ENCODE measurements at places on chromosomes 12 and 14.
A peak's percentile ranks its signal among the peaks of the same experiment; 100 is the strongest.

DNA sequence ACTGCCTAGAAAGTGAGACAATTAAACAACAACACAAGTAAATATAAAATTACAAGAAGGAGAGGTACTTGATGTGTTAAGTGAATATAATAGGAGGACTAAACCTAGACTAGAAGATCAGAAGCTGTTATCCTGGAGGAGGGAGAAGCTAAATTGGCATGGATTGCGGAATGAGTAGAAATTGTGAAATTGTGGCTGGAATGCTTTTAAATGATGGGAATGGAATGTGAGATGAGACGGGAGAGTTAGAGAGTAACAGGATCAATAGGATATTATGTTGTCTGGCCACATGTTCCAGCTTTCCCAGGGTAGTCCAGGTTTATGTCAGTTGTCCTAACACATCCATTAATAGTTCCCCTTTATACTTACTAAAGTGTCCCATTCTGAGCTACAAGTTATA lies 44.0 kb upstream of the CPNE8 start:
- DNase-seq = peak; percentile 3

- DNase-seq = peak; percentile 43
These were observed 104.4 kb downstream of the SCN8A start for GRCh38 chr12:51695241-51696010.

GRCh38 chr12:30874455-30875321 lies 51.9 kb upstream of the TSPAN11 start:
- DNase-seq = no peak

- no peak for DNase-seq
These were observed 97.6 kb upstream of the ZDHHC17 start for GRCh38 chr12:76666290-76666835.

DNA sequence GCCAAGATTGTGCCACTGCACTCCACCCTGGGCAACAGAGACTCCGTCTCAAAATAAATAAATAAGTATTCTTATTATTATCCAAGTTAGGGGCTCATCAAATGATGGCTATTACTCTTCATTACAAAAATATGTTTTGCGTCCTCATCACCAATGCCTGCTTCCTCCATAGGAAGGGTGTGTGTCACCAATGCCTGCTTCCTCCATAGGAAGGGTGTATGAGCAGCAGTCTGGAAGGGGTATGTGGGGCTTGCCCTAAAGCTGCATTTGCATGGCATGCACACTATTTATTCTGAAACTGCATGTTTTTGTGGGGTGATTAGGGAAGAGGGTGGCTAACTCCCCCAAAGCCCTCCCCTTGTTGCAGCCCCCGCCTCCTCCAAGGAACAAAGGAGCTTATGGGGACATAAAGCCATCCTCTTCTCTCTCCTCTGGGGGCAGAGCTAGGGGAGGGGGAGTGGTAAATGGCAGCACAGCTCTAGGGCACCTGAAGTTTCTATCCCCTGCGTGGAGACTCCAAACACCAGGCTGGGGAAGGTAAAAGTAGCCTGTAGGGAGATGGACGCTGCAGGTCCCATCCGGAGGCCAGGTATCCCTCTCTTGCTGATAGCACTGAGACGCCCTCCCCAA lies 1.3 kb downstream of the CAMKK2 start:
- DNase-seq = no peak

DNA sequence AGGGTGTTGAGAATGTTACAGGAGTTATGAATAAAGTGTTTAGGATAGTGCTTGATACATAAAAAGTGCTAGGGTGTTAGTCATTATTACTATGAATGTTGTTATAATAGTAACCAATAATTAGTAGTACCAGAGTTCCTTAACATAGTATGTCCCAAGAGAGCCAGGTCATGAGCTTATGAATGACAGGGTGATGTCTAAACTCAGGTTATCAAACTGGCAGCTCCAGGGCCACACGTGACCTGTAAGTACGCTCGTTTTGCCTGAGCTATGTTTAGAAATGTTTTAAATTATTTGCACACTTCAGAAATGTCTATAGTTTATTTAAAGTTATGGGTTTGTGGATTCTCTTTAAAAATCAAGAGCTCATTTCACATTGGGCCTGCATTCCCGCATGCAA lies 14.1 kb upstream of the GRIP1 start:
- DNase-seq = no peak

GRCh38 chr12:38736821-38737220 lies 168.6 kb downstream of the CPNE8 start:
- DNase-seq = no peak

DNA sequence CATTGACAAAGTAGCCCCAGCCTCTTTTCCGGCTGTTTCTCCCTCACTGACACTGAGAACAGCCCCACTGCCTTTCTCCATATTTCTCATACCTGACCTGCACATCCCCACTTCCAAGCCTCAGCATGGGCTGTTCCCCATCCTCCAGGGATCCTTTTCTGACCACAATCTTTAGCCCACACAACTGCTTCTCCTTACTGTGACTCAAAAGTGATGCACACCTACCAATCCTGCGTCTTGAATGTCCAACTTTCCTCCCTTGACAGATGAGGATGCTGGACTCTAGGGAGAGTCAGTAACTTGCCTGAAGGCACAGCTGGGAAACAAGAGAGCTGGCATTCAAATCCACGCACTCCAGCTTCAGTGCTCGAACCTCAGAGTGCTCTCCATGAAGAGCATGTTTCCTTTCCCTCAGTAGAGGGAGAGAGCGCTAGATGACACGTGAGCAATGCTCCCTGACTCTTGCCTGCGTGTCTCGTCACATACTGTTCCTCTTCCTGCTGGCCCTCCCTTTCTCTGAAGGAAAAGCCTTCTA lies 75.6 kb downstream of the NTF3 start:
- DNase-seq = no peak

- DNase-seq = no peak
These were observed 197.8 kb downstream of the FSCB start for GRCh38 chr14:44309331-44309730.

DNA sequence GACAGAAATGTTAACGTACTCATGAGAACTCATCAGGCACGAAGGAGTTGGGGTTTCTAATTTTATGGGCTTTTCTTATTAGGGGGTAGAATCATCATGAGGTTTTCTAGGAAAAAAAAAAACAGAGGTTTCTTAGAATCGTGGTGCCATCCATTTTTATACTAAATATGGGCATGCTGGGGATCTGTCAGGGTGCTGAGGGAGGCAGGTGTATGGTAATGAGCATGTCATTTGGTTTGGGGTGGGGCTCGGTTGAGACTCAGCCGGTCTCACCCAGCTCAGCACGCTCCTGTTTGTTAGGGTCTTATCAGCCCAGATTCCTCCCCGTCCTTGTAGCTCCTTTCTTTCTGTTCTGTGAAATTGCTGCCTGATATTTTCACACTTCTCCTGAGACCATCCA lies 98.2 kb downstream of the DICER1 start:
- DNase-seq = no peak

DNA sequence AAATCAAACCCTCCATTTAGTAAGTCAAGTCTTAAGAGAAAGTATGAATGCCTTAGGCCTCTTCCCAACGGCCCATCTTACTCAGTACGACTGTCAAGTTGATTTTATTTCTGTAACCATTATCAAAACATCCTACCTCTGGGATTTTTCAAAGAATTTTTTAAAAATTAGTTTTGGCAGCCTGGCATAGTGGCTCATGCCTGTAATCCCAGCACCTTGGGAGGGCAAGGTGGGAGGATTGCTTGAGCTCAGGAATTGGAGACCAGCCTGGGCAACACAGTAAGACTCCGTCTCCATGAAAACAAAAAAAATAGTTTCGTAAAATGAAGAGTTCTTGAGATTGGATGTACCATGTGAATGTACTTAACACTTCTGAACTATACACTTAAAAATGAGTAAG lies 4.1 kb downstream of the FGD6 start:
- no peak for DNase-seq

GRCh38 chr12:116525418-116526001 lies 33.7 kb upstream of the MAP1LC3B2 start:
- peak; percentile 95 for DNase-seq

DNA sequence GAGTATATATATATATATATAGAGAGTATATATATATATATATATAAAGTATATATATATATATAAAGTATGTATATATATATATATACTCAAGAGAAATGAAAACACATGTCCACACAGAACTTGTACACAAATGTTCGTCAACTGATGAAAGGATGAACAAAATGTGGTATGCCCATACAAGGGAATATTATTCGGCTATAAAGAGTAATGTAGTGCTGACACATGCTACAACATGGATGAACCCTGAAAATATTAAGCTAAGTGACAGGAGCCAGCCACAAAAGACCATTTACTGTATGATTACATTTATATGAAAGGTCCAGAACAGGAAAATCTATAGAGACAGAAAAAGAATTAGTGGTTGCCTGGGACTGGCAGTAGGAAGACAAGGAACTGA lies 19.5 kb downstream of the LIMA1 start:
- no peak for DNase-seq

GRCh38 chr14:104682107-104682593 lies 7.3 kb upstream of the INF2 start:
- no peak for DNase-seq

GRCh38 chr14:82805892-82806825 lies 1272.5 kb upstream of the SEL1L start:
- no peak for DNase-seq

DNA sequence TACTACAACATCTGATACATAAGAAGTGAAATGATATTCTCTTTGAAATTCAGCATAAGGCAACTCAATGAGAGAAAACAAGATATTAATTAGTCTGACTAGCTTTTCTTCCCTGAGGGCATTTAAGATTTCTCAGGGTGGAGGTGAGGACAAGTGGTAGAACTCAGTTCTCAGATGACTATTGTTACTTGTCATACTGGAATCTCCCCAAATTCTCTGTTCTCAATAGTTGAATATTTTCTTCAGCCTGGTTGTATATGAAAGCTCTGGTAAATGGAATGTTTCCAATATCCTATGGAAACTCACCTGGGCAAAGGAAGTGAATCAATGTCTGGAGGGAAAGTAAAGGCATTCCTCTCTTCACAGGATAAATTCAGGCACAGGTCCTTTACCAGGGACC lies 18.2 kb upstream of the ITGA5 start:
- DNase-seq = no peak

DNA sequence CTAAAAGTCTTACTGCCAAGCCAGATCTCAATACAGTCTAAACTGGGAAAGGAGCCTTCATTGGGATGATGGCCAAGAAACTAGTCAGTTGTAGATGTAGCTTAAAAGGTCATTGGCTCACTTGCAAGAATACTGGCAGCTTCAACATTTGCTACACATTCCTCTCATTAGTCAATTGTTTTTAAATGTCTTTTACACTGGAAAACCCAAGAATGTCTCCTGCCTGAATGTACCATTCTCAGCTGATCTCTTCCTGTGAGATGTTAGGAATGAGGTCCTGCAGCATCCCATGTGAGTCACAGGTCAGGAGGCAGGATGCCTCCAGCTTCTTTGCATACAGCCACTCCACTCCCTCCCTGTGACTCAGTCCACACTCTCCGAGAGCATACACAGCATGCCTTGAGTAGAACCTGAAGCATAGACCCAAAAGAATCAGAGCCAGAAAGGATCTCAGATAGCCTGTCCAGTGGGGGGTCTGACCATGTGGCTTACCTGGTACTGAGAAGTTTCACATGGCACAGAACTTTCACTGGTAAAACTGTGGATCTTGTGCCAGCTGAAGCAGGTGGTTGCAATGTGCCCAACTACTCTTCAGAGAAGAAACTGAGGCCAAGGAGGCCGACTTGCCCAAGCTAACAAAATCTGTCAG lies 56.0 kb upstream of the HECTD1 start:
- DNase-seq = peak; percentile 100

DNA sequence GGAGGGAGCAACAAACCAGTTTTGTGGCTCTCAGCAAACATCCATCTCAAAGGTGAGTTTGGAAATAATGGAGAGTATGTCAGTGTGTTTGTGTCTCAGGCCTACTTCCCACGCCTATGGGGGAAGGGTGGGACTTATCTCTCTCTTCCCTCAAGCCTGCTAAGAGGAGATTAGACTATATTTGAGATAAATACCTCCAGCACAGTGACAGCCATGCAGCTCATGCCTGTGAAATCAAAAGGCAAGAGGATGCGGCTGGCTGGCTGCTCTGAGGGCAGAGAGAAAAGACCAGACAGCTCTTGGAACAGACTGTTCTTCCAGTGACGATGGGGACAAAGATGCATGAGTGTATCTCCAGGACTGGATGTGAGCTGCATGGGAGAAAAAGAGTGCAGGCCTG lies 14.7 kb upstream of the POC1B start:
- no peak for DNase-seq

GRCh38 chr12:278046-278445 lies 15.4 kb upstream of the SLC6A13 start:
- no peak for DNase-seq

DNA sequence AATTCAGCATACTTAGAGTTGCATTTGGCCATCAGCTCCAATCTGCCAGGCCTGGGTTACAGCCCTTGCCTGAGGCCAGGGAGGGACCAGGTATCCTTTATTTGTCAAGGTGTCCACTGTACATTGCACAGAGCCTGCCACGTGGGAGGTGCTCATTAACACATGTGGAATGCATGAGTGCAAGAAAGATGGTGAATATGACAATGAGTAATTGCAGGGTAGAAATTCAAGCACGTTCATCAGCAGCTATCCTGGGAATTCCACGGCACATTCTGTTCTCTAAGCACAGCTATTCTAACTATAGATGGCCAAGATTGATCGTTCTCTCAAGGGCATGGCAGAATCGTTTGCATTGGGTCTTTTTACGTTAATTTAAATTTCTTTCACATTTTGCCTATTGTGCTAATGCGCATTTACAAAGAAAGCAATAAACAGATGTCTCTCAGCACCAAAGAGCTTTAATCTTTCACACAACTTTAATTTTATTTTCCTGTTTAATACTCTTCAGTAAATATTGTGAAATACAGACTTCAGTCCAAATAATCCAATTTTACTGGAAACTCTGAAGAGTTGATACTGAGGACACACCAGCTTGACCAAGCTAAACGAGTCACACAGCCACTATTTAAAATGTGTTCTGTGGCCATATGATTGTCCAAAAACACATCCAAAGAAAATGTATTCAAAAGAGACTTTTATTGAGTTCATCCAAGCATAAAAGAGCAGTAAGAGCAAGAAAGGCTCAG lies 1025.7 kb upstream of the TMEM132C start:
- peak; percentile 89 for DNase-seq

GRCh38 chr12:2347137-2347843 lies 294.5 kb downstream of the CACNA1C start:
- no peak for DNase-seq

DNA sequence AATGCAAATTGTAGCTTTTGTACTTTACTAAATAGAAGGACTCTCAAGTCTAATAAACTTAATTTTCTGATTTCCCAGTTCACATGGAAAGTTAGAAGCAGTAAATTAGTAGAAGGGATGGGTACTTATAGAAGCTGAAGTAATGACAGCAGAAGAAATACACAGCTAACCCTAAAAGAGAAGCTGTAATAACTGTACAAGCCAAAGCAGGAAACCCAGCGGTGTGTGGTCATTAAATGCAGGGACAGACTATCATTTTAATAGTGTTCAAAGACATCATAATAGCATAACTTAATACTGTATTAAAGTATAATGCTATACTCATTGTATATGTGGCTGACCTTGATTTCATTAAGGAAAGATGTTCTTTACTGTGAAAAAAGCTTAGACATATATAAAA lies 74.9 kb downstream of the PCNX1 start:
- no peak for DNase-seq
